ENCODE measurements at places on chromosomes 1 and 21.
A peak's percentile ranks its signal among the peaks of the same experiment; 100 is the strongest.

GRCh38 chr21:17476006-17476405, 36.8 kb upstream of the CXADR start:
- no peak for DNase-seq

DNA sequence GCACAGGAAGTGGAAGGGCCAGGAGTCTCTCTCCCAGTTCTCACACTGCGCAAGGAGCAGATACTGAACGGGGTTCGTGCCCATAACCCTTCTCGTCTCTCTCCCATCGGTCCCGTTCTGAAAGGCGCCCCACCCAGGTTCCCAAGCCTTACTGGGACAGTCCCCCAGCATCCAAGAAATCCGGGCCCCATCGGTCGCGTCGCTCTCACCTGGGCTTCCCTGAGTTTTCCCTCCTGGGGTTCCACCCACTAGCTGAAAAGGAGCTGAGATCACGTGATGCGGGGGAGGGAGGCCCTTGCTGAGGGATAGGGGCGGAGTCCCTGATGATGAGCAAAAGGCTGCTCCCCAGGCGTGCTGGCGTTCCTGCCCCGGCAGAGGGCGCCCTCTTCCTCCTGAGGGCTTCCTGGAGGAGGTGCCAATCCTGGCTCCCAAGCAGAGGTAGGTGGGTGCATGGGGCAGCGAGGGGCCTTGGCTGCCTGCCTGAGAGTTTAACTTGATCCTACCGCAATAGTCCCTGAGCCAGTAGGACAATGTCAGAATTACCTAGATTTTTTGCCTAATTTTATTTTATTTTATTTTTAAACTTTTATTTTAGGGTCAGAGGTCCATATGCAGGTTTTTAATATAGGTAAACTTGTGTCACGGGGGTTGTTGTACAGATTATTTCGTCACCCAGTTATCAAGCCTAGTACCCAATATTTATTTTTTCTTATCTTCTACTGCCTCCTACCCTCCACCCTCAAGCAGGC, at the start of gene SPOCD1:
Gene SPOCD1, minus strand, starts transcription at position 271 of the 749 bp plus-strand sequence. CDS start 689 bp downstream, outside the sequence.
- DNase-seq = peak; percentile 59

DNA sequence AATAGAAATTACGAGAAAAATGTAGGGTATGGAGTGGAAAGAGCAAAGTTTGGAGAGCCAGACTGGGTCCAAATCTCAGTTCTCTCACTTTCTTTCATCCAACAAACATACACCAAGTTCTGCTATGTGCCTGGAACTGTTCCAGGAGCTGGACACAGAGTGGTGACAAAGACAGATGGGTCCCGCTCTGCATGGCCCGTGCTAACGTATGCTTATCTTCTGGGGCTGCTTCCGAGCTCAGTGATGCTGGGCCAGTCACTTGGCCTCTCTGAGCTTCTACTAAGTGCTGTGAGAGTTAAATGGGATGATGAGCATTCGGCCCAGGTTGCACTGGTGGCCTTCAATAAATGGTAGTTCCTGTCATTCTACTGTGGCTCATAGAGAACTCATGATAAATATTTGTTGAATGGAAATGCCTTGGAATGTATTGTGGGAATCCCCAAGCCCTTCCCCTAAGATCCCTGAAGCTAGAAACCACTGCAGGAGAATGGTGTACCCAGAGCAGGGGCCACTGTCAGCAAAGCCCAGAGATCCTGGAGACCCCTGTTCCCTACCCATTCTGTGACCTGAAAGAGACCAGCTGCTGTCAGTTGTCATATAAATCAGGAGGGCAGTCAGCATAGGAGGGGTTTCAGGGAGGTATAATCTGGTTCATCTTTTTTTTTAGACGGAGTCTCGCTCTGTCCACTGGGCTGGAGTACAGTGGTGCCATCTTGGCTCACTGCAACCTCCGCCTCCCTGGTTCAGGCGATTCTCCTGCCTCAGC, 3.8 kb downstream of the LEMD1 start:
- DNase-seq = no peak

- no peak for DNase-seq
These were observed 2.0 kb downstream of the PIK3CD start for GRCh38 chr1:9653491-9654050.

DNA sequence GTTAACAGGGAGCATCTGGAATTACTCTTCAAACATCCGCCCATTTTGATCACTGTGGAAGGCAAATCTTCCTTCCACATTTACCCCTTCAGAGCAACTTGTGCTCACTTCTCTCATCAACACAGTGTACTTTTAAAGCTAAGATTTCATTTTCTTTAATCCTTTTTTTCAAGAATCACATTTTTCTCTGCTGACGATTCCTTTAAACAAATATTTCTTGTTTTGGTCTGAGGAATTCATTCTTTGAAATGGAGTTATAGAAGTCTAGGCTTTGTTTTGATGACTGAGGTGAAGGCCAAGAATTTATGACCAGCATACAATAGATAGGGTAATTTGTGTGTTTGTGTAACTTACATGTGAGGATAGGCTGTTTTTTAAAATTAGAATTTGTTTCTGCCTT, 25.6 kb downstream of the LRRC42 start:
- no peak for DNase-seq

DNA sequence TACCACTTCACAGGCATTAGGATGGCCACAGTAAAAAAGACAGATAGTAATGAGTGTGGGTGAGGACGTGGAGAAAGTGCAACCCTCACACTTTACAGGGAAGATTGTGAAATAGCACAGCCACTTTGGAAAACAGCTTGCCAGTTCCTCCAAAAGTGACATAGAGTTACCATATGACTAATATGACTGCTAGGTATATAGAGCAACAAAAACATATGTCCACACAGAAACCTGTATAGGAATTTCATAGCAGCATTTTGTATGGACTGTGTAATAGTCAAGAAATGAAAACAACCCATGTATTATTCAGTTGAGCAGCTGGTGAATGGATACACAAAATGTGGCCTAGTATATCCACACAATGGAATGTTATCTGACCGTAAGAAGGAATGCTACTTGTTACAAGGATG, 30.4 kb upstream of the LBR start:
- DNase-seq = no peak

- DNase-seq = no peak
These were observed 5.4 kb downstream of the TRIM62 start for GRCh38 chr1:33176362-33176850.

DNA sequence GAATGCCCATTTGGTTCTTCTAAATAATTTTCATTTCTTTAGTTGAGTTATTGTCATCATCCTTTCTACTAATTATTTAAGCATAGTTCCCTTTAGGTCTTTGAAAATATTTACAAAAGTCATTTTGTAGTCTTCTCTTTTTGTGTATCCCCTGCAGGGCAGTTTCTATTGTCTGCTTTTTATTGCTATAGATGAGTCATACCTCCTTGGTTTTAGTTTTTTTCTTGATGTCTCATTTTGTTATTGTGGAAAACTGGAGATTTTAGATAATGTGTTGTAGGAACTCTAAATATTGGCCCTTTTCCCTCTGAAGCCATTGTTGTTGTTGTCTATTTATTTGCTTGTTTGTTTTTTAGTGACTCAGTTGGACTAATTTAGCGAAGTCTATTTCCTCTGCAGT, 387.9 kb downstream of the NUF2 start:
- DNase-seq = no peak
